DMS153 (cell line): ENCODE measurements at places on chromosomes 1 and 21.

GRCh38 chr1:203362720-203363025, 11.8 kb upstream of the FMOD start:
- no peak for DNase-seq

- DNase-seq, result no peak
Measured at GRCh38 chr21:45410151-45410864, 5.3 kb downstream of the COL18A1 start.

GRCh38 chr1:212791261-212791675, 309 bp downstream of the NSL1 start:
- peak; percentile 62 for DNase-seq

DNA sequence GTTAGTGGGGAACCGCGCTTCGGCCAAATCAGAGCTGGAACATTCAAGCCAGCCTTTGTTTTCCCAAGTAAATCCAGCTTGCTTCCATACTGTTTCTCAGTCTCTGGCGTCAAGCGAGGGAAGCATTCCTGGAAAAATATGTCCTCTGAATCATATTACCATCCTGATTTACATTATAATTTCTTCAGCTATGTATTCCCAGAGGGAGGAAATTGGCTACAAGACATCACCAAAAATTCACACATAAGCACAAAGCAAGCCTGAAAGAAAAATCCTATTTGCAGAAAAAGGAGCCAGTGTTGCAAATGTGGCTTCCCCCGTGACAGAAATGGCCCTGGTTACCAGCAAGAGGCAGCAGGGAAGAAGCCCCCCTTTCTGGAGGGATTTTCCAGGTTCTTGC, 233.3 kb downstream of the KCNJ6 start:
- no peak for DNase-seq

- no peak for DNase-seq
Measured at GRCh38 chr1:71526824-71527223, 446.0 kb upstream of the ZRANB2 start.

DNA sequence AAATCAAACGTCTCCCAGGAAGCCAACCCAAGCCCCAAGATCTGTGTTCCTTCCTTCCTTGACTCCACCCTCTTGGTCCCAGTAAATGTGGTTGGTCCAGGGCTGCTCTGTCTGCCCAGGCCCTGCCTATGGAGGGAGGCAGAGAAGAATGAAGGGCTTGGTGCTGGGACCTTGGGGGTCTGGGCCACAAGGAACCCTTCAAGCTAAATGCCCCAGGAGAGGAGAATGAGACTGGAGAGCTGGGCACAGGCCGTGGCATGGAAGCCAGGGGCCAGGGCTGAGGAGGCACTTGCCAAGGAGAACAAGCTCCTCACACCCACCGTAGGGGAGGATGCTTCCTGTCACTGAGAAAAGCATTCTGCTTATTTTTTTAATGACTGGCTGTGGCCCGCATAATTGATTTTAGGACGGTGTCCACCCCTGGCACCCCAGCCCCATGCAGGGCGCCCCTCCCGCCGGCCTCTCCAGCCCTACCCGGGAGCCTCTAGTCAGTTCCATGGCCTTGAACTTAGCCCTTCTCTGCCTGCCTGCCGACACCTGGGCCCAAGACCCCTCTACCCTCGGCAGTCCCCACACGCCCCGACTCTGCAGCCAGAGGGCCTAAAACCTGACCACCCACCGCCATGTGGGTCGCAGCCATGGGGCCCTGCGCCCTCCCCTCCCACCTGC, 889 bp downstream of the CLEC20A start:
- DNase-seq, result no peak

DNA sequence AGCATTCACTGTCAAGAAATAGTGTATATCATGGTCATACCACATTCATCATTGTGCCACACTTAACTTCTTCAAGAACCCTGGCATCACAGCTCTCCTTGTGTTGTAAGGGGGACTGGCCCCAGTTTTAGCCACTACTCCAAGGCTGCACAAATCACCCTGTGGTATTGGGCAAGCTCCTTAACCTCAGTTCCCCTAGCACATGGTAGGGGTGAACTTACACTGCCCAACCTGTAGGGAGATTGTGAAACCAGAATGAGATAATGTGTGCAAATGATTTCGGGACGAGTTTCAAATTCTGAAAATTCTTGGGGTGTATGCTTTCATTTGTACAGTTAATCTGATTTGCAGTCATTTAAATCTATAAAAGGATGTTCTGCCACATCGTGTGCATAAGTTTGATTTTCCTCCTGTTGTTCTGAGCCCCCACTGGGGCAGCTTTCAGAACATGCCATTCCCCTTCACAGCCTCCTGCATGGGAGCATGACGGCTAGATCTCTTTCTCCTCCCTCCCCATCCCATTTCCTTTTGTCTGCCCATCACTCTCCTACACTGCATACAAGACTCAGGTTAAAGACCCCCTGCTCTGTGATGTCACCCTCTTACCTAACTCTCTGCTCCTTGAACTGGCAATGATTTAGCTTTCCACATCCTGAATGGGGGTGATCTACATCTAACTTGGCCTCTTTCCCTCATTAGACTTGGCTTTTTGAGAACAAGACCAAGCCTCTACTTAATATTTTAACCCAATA, 290.3 kb downstream of the CHRM3 start:
- no peak for DNase-seq

DNA sequence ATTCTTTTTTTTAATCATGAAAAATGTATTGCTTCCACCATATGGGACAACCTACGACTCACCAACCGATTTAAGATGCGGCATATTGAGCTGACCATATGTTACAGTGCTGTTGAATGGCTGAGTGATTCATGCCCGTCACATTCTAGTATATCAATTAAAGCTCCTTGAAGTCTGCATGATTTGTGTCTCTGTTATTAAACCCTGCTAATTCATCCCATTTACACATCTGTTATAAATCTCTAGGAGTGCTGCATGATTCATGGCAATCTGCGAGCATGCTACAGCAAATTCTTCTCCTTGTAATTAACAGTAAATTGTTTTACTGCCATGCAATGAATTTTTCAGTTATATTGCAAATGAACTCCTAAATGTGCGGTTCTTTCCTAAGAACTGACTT, 239.8 kb downstream of the USH2A start:
- DNase-seq, result peak; percentile 23

GRCh38 chr1:214377886-214378285, 96.9 kb downstream of the SMYD2 start:
- no peak for DNase-seq

DNA sequence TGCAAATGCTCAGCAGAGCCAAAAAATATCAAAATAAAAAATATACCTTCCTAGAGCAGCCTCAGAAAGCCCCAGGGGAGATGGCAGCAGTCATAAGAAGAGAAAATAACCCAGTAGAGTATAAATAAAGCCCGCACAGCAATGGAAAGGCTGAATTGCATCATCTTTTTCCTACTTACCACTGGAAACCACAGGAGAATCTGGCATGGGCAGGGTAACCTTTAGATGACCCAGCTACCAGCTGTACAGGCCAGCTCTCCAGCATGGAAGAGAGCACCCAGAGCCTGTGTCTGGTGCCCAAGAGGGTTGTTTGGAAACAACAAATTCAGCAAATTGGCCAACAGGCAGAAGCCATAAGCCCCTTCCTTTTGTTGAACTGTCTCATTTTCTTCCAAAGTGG, 253.1 kb downstream of the OMA1 start:
- no peak for DNase-seq

- no peak for DNase-seq
Measured at GRCh38 chr1:150256198-150256553, 1.4 kb upstream of the CA14 start.

DNA sequence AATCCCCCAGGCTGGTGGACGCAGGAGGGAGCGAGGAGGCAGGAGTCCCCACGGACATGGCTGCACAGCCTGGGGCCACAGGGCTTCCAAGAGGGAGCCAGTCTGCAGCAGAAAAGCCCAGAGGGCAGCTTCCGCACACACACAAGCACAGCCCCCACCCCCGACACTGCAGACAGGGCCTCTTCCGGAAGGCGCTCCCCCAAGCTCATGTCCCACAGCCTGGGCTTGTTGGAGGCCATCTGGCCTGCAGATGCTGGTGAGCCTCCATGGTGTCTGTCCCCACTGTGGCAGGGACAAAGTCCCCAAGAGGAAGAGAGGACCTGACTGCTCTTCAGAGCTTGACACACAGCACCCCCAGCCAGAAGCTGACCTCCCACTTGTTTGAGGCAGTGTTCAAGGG, 13.4 kb upstream of the KIAA1614 start:
- no peak for DNase-seq

GRCh38 chr1:18197299-18197698, 89.7 kb downstream of the IGSF21 start:
- no peak for DNase-seq

GRCh38 chr1:88877382-88877825, 14.0 kb downstream of the GTF2B start:
- DNase-seq, result no peak

GRCh38 chr1:235327559-235328270, at the start of gene ARID4B:
Gene ARID4B (minus strand): TSS chr1:235328179. CDS start chr1:235326919, 1,260 bp downstream.
- DNase-seq, result no peak

- peak; percentile 55 for DNase-seq
Measured at GRCh38 chr1:39544327-39544726, 32.3 kb downstream of the PABPC4 start.

GRCh38 chr1:110132682-110133081, 17.6 kb upstream of the SLC6A17 start:
- no peak for DNase-seq

- DNase-seq, result peak; percentile 19
Measured at GRCh38 chr1:55064071-55064581, 24.8 kb downstream of the PCSK9 start.

- no peak for DNase-seq
Measured at GRCh38 chr1:6918186-6918924, 133.1 kb downstream of the CAMTA1 start.

DNA sequence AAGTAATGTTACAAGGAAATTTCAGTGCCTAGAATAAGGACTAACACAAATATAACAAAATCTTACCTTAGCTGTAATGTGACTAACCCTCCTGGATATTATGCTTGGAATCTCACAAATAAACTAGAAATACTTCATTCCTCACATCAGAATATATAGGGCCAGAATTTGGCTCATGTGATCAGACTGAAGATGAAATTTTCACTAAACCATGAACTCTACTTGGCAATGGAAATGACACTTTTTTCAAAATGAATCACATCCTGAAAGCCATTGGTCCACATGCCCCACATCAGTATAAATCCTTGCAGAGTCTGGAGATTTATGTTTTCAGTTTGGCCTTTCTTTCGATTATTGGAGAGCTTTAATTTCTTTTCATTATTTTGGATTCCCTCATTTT, 227.8 kb downstream of the NRIP1 start:
- no peak for DNase-seq

DNA sequence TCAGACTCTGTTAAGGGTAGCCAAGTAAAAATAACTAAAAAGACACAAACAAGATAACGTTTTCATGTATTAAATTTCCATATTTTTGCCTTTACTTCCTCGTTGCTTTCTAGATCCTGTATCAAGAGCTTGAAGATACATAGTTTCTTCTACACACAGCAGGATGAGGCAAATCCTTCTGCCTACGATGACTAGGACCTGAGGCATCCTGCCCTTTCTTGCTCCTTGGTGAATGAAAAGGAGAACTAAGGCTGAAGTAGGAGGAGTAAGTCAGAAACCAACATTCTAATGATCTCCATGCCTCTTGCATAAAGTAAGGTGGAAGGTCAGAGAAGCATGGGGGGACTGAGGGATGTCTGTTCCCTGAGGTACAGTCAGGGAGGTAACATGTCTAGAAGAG, 102.6 kb downstream of the GPATCH2 start:
- DNase-seq, result no peak

DNA sequence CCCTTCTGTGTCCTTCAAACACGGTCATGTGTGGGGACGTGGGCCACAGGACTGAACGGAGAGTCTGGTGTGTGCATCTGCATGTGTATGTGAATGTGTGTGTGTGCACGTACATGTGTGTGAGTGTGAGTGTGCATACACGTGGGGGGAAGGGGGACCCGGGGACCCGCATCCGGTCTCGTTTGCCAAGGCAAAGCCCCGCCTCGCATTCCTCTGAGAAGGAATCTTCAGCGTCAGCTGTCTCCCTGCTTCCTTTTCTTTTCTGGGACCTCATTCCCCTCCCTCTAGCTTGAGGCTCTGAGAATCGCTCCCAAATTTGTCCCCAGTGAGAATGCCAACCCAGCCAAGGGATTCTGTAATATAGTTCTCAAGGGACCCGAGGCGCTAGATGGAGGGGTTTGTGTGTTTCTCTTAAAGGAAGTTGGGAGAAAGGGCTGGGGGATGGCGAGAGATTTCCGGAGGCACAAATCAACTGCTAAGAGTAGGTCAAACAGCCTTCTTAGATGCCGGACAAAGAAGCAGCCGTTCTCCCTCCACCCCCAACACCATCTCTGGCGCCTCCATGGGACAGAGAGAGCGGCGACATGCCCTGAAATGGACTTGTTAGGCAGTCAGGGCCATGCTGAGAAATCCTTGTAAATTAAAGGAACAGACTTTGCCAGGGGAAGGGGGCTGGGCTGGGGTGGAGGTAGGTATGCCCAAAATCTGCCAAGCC, 6.6 kb downstream of the IFFO2 start:
- no peak for DNase-seq

GRCh38 chr1:109134423-109134822, 20.5 kb downstream of the ELAPOR1 start:
- peak; percentile 39 for DNase-seq

DNA sequence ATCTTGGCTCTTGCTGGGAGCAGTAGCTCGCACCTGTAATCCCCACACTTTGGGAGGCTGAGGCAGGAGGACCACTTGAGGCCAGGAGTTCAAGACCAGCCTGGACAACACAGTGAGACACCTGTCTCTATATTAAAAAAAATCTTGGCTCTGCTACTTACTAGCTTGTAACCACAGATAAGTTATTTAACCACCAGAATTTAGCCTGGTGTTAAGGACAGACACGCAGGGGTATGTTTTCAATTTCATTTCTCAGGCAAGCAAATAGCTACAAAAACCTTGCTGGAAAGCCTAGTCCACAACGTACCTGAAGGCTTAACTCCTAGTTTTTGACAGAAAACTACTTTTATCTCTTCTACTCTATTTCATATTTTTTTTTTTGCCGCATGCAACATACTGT, 24.8 kb upstream of the GFI1 start:
- no peak for DNase-seq

DNA sequence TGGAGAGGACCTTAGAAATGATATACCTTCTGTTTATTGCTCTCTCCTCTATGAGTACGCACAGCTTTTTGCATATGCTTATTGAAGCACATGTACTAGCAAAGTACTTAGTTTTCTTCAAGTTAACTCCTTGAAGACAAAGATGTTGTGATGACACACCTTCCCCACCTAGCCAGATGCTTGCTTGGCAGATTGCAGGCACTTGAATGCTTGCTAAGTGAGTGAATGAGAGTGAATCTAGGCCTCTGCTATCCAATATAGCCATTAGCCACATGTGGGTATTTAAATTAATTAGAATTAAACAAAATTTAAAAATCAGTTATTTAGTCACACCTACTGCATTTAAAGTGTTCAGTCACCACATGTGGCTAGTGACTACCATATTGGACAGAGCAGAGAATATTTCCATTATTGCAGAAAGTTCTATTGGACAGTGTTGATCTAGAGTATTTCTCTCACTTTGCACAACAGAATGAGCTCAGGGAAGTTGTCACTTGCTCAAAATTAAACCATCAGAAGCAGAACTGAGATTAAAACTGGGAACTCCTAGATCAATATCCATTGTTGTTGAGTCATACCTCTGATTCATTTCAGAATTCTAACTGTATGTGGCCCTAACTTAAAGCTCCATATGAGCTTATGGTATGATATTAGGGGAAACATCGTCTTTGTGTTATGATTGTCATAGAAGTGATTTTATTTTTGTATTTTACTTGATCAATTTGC, 8.6 kb upstream of the EEIG2 start:
- no peak for DNase-seq
